Cardiac septum (tissue), 1 donor: ENCODE measurements at places on chromosomes 11 and 22. TPM values are rescaled to one million over a fixed set of nuclear protein-coding genes. Genes with fewer than 3 reads are reported as not detected.

Gene MRGPRE
- total RNA-seq, result 0.38 TPM

- no peak for DNase-seq
These were observed 1378.0 kb downstream of the BRD1 start for GRCh38 chr22:48449466-48450187.

- no peak for DNase-seq
These were observed 17.5 kb downstream of the RPL3 start for GRCh38 chr22:39301926-39302325.

DNA sequence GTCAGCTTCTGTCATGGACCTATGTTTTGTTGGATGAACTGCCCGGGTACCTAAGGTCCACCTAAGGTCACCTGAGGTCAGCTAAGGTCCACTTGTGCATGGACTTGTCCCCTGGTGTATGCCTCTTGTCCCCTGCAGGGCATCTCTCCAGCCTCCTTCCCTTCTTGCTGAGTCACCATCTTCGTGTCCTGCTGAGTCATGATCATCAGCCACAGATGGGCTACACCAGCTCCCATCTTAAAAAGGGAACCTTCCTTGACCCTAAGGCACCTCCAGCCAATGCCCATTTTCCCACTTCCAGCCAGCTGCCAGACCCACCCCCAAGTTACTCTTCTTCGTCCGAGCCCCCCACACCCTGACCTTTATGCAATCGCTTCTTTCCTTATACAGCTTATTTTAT is 544.9 kb downstream of the TBC1D22A start:
- peak; percentile 15 for DNase-seq
